ENCODE measurements at places on chromosomes 12 and 14.

DNA sequence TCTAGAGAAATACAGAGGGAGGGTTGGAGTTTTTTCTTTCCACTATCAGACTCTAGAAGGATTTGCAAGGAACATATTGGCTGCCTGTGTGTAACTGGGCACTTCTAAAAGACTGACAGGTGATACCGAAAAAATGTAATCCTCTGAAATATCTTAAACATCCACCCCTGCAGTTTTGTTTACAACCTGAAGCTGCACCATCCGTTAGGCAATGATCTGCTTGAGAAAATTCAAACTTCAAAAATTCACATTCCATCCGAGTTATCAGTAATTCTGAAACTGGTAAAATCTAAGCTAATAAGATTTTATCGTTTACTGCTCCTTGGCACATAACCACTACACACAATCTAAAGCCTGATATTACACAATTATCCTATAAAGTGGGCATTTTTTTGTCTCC, 528.6 kb downstream of the FUT8 start:
- no peak for DNase-seq

GRCh38 chr14:61558271-61558670, 137.0 kb upstream of the HIF1A start:
- DNase-seq = peak; percentile 79

DNA sequence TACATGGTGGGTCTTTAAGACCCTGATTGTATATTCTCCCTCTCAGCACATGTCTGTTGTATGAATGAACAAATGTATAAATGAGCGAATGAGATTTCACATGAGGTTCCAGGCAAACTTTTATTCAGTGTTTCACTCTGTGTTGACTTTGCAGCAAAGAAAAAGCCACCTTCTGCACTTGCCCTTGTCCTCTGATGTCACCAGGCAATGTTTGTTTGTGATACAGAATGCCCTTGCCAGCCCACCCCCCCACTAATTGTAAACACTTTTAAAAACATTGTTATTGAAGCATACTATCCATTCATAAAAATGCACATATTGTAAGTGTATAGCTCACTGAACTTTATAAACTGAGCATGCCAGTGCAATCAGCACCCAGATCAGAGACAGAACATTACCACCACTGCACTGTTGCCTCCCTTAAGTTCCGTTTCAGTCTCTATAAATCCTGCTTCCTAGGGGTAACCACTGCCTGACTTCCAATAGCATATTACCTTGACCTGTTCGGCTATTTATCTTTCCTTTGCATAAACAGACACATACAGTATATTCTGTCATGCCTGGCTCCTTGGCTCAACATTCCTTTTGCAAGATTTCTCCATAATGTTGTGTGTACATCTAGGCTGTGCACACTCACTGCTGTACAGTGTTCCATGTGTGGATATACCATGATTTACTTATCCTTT, 11.3 kb upstream of the LTA4H start:
- no peak for DNase-seq

- no peak for DNase-seq
Measured at GRCh38 chr12:92769124-92769901, 66.5 kb downstream of the PLEKHG7 start.

- DNase-seq = no peak
Measured at GRCh38 chr14:69990323-69990722, 111.1 kb downstream of the SMOC1 start.

GRCh38 chr14:61104358-61104757, 123.3 kb downstream of the SLC38A6 start:
- no peak for DNase-seq

- no peak for DNase-seq
Measured at GRCh38 chr12:49980501-49981349, 8.0 kb downstream of the AQP6 start.

DNA sequence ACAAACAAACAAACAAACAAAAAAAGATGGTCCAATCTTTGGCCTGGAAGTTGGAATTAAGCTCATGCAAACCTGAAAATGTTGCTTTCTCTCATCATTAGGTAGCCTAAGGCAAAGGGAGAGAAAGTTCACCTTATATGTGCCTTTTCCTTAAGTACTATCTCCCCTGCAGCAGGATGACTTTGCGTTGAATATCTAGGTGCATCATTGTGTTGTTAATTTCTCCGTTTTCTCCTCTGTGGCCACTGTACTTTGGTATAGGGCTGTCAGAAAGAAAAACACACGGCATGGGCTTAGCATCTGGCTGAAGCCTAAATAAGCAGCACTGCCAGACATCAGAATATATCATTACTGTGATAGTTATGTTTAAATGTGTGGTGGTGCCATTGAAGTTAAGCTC, 345.5 kb downstream of the BCAT1 start:
- no peak for DNase-seq

GRCh38 chr12:53101266-53101665, 2.0 kb upstream of the SOAT2 start:
- DNase-seq = no peak

- DNase-seq = peak; percentile 3
Measured at GRCh38 chr12:18074001-18074400, 16.0 kb downstream of the RERGL start.

DNA sequence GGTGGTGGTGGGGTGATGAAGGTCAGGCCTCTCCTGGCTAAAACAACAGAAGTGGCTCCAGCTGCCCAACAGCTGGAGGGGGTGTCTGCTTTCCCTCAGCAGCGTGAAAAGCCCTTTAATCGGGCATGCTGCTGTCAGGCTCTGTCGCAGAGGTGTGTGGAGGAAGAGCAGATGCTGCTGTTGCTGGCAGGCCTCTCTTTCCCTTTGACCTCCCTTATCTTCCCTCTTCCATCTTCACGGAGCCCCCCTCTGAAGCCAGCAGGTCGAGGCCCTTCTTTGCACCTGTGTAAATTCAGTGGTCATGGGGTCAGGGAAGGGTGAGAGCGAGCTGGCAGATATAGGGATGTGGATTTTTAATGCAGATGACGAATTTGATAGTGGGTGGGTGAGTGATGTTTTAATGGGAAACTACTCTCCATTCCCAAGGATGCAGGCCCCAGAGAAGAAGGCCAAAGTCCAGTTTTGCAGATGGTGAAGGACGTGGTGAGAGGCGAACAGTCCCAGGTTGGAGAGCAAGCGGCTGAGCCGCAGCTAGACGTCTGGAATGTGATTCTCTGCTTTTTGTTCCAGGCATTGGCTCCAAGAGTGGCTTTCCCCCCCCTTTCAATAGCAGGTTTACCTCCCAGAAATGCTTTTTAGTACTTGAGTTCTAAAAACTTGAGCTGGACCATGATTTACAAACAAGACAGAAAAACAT, 64.0 kb downstream of the SMOC1 start:
- peak; percentile 47 for DNase-seq

GRCh38 chr14:72744416-72745120, 149.3 kb downstream of the DPF3 start:
- no peak for DNase-seq

DNA sequence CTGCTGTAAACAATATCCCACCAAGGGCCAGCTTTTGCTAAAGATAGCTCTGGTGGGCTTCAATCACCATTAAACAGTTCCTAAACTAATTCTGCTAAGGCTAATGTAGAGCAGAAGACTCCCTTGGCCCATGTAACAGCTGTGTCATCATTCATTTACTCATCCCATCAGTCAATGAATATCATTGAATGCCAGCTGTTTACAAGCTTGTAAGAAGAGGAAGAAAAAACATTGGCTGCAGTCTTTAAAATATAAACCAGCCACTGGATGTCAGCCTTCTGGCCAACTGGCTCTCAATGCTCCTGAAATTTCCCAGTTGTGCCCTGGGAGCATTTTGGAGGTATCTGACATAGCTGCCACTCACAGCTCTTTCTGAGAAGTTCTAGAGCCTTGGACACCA, 18.0 kb upstream of the MAP3K9 start:
- no peak for DNase-seq

DNA sequence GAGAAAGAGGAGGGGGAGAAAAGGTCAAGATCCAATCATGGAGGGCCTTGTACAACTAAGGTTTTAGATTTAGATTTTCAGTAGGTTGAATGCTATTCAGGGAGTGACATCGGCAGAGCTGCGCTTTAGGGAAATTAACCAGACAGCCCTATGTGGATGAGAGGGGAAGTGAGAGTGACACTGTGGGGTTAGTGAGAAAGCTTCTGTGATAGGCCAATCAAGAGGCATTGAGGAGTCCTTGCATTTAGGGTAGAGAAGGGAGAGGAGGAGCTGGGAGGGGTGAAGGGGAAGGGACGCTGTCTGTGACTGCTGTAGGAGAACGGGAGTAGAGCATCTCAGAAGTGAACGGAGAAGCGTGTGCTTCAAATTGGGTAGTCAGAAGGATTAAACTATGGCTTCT, 3.4 kb downstream of the HSD17B6 start:
- DNase-seq = no peak
